ENCODE measurements at places on chromosomes 3 and 15.

- DNase-seq = no peak
Observed at GRCh38 chr15:66038387-66039116, 169.3 kb downstream of the RAB11A start.

DNA sequence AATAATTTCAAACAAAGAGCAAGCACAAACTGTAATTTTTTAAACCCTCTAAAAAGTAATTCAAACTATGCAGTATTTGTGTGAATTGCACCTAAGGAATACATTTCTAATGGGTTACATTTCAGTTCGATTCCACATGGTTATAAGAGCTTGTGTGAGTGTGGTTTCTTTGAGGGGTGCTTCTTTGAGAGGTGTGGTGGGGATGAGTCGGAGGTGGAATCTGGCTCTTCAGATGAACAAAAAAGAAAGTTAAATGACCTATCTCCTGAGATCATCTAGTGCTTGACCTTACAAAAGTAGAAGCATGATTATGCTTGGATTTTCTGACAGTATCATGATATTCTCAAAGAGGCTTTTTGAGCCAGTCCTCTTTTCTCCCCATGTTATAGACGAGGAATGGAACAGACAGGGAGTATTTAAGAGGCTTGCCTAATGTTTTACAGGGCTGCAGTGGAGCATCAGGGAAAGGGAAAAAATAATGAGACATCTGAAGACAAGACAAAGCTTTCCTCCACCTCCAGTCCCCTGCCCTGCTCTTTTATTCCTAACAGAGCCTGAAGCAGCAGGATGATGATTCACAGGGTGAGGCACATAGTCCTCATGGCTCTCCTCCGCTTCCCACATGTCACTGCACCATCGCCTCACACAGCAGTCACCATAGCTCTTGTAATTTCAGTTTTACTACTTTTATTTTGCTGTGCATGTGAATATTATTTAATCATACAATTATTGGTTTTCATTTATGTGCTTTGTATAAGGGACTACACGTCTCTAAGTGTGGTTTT is 82.0 kb downstream of the LYSMD4 start:
- peak; percentile 18 for DNase-seq

GRCh38 chr3:13015286-13016082 is 57.7 kb downstream of the IQSEC1 start:
- DNase-seq = no peak

DNA sequence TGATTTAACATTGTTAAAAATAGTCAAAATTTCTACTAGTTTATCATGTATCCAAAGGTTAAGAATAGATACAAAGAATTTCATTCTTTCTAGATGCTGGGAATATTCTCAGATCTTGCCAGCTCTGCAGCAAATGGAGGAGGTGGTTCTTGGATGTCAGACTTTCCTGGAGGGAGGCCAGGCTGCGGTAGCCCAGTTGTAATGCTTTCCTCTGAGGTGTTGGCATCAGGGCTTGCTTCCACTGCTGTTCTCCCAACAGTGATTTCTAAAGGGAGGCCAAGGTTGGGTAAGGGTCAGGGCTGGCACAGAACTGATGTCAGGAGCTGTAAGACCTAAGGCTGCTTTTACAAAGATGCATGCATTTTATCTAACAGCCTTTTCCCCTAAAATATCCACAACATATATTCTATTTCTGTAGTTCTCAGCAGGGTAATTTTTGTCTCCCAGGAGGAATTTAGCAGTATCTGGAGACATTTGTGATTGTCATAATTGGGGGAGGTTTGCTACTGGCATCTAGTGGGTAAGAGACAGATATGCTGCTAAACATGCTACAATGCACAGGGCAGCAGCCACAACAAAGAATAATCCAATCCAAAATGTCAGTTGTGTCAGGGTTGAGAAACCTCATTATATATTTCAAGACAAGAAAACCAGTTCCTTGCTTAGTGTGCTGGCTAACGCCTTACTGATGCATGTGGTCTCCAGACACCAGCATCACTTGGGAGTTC is 42.0 kb upstream of the SPTSSB start:
- DNase-seq = no peak

- DNase-seq = no peak
Observed at GRCh38 chr3:120623727-120624093, 27.6 kb downstream of the NDUFB4 start.

GRCh38 chr15:75782926-75783325 is 60.3 kb upstream of the UBE2Q2 start:
- DNase-seq = no peak

DNA sequence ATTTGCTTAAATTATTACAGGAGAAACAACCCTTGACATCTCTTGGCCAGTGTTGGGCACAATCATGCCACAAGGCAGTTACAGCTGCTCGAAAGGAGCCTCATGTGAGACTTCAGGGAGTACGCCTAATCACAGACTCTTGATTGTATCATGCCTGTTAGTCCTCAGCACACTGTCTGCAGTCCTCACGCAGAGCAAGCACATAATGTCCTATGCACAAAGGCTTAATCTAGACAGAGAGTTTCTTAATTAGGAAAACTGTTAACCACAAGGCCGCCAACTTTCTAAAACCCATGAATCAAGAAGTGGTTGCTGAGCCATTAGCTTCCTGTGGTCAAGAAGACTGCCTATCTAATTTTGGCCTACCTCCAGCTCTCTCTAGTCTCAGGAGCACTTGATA is 172.0 kb downstream of the UNC13C start:
- DNase-seq = no peak

DNA sequence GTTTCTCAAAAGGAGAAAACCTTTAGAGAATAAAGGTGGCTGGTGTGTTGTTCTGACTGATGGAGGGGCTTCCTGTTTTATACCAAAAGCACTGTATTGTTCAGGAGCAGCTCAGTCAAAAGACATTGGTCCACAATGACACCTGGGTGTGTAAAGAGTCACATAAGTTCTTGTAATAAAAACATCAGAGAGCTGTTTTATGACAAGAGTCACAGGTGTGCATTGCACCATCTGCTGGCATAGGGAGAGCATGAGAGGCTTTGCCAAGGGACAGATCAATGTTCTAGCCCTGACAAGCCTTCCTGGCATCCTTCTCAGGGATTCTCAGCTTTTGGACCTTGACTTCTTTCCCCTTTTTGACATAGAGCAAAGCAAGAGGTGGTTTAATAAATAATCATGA is 20.4 kb downstream of the ARPP21 start:
- DNase-seq = no peak

GRCh38 chr15:74451322-74451721 is 9.6 kb downstream of the UBL7 start:
- no peak for DNase-seq

GRCh38 chr3:79767194-79767904 is 449 bp downstream of the ROBO1 start:
- no peak for DNase-seq

GRCh38 chr3:37768107-37768809 is 93.4 kb upstream of the CTDSPL start:
- DNase-seq = no peak

GRCh38 chr15:98628216-98628615 is 20.1 kb upstream of the IGF1R start:
- no peak for DNase-seq

GRCh38 chr15:57282686-57283085 is 93.6 kb upstream of the CGNL1 start:
- no peak for DNase-seq

DNA sequence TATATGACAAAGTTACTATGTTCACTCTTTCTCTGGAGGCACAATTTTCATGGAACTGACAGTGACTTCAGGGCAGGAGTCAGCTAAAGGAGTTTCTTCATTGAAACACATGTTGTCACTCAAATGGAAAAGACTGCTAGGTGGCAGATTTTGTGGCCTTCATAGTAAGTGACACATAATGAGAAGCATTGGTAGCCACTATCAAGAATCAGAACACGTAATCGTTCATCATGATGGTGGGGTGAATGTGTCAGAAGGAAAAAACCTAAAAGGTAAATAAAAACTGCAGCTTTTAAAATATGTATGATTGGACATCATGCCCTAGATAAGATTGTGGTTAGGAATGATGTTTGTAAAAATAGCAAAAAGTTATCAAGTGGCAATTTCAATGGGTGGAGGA is 1491.0 kb downstream of the SI start:
- DNase-seq = no peak

DNA sequence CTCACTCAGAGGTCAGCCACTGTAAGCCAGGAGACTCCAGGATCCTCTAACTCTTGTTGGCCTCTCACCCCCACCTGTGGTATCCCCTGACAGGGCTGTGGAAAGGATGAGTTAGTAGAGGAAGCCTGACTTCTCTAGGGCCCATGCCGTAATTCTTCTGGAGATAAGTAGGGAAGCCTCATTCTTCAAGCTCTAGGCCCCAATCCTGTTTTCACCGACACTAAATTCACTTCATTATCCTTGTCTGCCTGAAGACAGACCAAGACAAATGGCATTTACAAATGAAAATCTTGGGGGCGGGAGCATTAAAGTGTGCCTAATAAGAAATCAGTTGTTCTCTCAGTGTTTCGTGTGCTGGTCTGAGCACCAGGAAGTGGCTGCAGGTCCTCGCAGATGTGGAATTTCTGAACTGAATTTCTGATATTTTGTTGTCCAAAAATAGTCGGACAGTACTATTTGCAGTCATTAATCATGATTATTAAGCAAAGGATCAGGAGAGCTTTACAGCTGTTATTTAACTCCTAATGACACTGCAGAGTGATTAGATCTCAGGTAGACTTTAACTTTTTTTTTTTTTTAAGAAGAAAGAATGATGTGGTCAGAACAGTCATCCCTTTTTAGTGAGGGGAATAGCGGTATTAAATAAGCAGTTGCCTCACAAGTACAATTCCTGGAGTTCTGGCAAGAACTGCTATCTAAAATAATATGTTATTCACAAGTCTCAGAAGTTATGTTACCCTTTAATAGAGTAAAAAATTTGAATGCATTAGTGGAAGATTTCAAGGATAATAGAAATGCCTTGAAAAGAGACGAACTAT is 58.4 kb downstream of the RBMS3 start:
- no peak for DNase-seq

DNA sequence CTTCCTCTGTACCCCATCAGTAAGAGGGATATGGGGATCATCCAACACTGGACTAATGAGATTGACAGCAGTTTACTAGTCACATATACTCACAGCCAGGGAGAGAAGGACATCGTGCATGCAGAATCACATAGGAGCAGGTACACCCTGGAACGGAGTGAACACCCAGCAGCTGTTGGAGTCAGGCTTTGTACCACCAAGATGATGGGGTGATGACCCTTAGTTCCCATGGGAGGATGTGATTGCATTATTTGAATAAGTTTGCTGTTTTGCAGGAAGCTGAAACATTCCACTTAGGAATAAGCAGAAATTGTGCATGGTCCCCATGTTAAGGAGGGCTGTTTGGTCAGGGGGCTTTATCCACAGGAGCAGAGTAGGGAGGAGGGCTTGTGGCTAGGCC is 482.7 kb upstream of the PDZRN3 start:
- no peak for DNase-seq

DNA sequence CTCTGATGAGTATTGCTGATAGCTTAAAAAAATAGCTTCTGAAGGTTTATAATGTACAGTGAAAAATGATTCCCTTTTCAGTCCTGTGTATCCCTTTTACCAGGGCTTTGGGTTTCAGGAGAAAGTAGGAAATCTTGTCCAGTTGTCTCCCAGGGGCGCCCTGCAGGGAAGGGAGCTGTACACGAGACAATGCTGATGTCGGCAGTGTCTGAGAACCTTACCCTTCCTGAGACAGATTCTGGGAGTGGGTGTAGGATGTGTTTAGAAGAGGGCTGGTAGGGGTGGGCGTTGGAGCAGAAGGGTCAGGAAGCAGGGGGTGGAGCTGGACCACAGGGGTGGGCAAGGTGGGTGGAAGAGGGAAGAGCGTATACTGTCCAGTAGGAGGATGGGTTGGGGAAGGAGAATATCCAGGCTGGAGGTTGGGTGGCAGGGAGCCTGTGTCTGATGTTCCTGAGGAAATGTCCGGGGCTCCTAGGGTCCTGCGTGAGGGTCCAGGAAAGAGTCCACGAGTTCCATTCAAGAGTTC is 5.6 kb downstream of the THPO start:
- DNase-seq = no peak

DNA sequence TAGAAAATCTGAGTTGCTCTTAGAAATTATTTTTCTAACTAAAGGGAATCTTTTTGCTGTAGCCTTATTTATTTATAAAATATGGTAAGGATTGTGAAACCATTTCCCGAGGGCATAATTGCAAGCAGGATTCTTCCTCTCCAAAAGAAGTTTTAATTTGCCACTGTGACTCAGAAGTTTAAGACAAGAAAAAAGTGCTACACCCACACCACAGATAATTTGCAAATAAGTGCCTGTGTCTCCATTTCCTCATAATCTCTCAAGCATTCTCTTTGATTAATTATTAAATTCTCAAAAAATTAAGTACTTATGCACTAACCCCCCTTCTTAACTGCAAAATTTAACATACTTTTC is 43.6 kb downstream of the RASA2 start:
- DNase-seq = peak; percentile 52

GRCh38 chr3:46663591-46664135 is 29.8 kb downstream of the ALS2CL start:
- no peak for DNase-seq

- no peak for DNase-seq
Observed at GRCh38 chr15:66760097-66760967, 58.3 kb downstream of the SMAD6 start.

GRCh38 chr3:109532257-109533216 is 195.2 kb upstream of the DPPA4 start:
- DNase-seq = peak; percentile 45

GRCh38 chr3:169145540-169146178 is 517.9 kb downstream of the MECOM start:
- no peak for DNase-seq

DNA sequence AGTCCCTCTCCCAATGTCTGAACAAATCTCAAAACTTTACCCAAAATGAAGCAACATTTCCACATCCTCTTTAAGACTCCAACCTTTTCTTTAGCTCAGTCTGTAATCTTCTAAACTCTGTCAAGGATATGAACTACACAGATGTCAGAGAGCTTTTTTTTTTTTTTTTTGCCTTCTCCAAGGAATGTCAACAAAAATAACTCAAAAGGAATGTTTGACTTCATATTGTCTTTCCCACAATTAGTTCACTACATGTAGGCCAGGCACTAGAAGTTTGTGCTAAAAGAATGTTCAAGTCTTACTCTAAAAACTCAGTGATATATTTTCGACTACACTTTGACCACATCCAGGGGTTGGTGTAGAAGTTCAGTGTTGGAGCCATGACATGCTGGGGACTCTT is 37.1 kb downstream of the ADAMTS9 start:
- peak; percentile 78 for DNase-seq

DNA sequence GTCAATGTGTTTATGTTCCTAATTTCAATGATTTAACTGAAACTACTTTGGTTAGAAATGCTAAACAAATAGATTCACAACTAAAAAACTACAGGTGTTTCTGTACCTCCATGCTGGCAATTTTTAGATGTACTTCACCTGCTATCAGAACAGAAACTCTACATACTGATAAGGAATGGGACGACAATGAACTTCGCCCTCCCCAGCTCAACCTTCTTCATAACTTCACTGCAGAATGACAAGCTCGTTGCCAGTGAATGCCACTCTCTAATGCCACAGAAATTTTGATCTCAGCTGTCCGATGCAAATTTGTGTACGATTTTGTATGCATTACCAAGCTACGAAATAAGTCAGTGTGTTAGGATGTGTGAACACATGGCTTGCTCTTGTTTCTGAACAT is 133.4 kb downstream of the FOXP1 start:
- no peak for DNase-seq

Data from GM04503 (cell line).